Naive thymus-derived CD4-positive, alpha-beta T cell (primary cell): ENCODE measurements at places on chromosomes 1 and 21. TPM values are rescaled to one million over a fixed set of nuclear protein-coding genes. Genes with fewer than 3 reads are reported as not detected.

The CLDN17 gene
- total RNA-seq = not detected

The BARHL2 gene
- not detected for total RNA-seq

The GRIK1 gene
- 0.10 TPM for total RNA-seq

The PTGS2 gene
- total RNA-seq = 0.10 and 0.17 TPM in 2 replicates

The SLC35F3 gene
- 0.12 TPM for total RNA-seq

The HORMAD1 gene
- 0.39 and 0.41 TPM in 2 replicates for total RNA-seq

The FCMR gene
- 103 and 105 TPM in 2 replicates for total RNA-seq

The KRTCAP2 gene
- 97.4 TPM for total RNA-seq

The ITLN1 gene
- 0.88 TPM for total RNA-seq

The CDC20 gene
- 0.38 TPM for total RNA-seq
